ENCODE measurements at places on chromosomes 1 and 21.

- DNase-seq, result no peak
Observed at GRCh38 chr1:104056786-104057185, 307.1 kb downstream of the AMY1C start.

DNA sequence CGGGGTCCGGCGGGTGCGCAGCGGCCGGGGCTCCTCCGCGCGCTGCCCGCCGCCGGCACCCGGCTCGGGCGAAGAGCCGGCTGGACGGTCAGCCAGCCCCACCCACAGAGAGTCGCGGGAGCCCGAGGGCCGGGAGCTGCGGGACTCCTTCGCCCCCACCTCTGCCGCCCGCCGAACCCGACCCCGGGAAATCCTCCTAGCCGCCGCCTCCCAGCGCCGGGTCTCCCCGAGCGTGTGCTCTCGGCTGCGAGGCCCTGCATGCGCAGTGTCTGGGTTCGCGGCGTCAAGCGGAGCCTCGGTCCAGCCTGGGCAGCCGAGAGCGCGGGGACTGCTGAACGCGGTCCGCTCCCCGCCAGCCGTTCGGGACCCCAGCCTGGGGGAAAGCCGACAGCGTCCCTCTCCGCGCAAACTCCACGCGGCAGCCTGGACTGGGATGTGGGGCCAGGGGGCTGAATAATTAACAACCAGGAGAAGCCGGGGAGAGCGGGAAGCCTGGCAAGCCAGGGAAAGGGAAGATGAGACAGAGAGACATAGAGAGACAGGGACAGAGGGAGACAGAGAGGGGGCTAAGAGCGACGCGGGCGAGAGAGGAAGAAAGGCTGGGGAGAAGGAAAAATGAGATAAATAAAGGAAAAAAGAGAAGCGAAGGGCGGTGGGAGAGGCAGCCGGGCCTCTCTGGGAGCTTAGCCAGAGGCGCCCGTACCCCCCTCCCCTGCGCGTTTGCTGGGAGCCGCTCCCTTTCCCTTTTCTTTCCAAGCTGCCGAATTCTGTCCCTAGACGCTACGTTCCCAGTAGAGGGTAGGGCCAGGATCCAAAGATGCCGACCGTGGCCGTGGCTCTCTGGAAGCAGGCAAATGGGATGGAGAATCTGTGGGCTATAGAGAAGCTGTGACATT lies 64.2 kb downstream of the MEF2D start:
- no peak for DNase-seq

GRCh38 chr1:30385246-30385995 lies 338.0 kb downstream of the MATN1 start:
- no peak for DNase-seq

- DNase-seq, result no peak
Observed at GRCh38 chr1:20356850-20357459, 66.3 kb downstream of the VWA5B1 start.

DNA sequence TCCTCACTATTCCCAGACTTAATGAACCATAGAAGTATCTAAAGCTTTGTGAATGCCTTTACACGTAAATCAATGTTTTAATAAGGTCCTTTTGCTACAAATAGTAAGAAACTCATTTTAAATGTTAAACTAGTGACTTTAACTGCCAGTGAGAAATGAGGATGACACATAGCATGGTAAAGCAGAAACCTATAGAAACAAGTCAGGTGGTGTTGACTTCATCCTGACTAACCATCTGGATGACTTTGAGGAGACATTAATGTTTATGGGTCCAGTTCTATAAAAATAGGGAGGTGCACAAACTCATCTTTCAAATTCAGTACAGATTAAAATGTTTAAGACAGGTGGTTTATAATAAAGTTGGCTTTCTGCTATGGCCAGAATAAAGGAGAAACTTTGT lies 85.4 kb downstream of the COLGALT2 start:
- no peak for DNase-seq

DNA sequence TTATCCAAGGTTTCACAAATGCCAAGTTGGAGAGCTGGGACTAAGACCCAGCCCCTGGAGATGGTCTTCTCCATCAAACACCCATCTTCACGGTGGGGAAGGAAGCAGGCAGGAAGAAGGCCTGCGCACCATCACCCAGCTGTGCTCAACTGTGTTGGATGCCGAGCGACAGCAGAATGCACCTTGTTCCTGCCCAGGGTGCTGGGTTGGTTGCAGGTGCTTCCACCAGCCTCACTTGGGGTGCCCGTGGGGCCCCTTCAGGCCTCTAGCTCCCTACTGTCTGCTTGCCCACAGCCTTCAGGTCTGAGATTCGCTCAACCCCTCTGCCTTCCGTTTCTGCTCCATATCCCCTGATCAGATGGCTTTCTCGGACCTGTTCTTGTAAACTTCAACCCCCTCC lies 42.5 kb downstream of the OLFML2B start:
- DNase-seq, result no peak

- DNase-seq, result no peak
Observed at GRCh38 chr1:229131243-229132105, 139.4 kb upstream of the RAB4A start.

DNA sequence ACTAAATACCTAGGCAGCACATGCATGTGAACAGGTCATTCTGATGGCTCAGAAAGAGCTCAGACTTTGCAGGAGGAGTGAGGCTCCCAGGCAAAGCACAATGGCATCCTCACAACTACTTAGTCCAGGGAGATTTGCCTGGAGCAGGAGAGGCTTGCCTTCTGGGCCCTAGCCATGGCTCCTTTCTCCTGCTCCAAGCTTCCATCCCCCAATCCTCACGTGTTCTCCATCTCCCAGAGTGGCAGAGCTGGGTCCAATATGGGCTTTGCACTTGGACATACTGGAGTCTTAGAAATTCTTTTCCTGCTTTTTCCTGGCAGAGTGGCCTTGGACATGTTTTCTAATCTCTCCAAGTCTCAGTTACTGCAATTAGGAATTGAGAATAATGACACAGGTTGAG lies 15.8 kb downstream of the MYBPH start:
- DNase-seq, result peak; percentile 47

DNA sequence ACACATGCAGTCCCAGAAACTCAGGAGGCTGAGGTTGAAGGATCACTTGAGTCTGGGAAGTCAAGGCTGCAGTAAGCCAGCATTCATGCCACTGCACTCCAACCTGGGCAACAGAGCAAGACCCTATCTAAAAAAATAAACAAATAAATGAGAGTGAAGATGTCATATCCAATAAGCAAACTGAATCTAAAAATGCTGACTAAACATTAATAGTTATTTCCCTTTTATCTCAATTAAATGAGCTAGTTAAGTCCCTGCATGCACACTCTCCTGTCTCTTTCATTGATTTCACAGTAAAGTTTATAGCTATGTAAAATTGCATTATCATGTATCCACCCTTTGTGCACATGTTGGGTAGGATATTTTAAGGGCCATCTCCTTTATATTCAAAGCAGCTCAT lies 81.1 kb upstream of the L1TD1 start:
- DNase-seq, result no peak

DNA sequence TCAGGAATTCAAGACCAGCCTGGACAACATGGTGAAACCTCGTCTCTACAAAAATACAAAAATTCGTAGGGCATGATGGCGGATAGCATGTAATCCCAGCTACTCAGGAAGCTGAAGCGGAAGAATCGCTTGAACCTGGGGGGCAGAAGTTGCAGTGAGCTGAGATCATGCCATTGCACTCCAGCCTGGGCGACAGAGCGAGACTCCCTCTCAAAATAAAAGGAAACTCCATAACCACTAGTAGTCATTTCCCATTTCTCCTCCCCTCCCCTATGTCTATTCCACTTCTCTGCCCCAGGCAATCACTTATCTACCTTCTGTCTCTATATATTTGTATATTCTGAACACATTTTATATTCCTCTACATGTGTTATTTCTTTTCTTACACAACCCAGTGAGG lies 4.0 kb upstream of the CEP350 start:
- DNase-seq, result no peak

DNA sequence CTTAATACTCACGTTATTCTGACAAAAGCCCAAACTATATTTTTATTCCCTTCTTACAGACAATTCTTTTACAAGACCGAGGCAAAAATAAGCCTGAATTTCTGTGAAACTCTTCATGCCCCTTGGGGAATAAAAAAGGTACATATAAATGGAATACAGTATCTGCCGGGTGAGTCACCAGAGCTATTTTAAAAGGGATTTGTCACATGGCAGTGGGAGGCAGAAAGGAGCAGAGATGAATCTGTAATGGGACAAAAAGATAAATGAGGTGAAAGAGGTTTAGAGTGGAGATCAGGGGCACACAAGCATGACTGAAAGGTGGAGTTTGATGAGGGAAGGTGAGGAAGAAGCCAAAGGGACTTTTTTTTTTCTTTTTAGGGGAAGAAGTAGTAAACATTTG lies 8.8 kb downstream of the XCL1 start:
- peak; percentile 14 for DNase-seq

DNA sequence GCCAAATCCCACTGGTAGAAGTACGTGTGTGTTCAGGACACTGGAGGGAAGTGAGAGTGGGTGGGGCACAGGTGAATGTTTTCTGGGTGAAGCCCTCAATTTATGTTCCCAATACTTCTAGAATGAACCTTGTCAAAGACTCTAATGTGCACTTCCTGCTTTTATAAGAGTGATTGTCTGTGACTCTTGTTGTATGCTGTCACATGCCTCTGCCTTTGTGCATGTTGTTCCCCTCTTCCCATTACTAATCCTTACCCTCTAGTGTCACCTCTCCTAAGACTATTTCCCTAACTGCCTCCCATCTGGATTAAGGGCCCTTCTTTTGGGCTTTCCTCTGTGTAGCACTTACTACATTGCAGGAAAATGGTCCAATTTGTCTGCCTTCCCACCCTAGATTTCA lies 2.5 kb upstream of the LINGO4 start:
- DNase-seq, result no peak

GRCh38 chr1:92563457-92564216 lies 76.9 kb upstream of the GFI1 start:
- no peak for DNase-seq

- no peak for DNase-seq
Observed at GRCh38 chr1:10599194-10599861, 124.6 kb downstream of the PEX14 start.

- no peak for DNase-seq
Observed at GRCh38 chr21:45850181-45850580, 131.4 kb upstream of the COL6A1 start.

DNA sequence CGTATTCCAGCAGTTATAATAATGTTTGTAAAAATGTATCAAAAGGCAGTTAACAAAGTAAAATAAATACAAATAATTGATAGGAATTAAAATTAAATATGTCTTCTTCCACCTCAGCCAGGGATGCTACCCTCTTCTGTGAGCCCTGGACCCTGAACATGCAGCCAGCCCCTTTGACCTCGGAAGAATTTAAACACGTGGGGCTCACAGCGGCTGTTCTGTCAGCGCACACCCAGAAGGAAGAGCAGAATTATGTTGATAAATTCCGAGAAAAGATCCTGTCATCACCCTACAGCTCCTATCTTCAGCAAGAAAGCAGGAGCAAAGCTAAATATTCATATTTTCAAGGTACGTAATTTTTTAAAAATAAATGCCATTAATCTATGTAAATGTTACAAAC lies 26.5 kb downstream of the UTS2 start:
- no peak for DNase-seq

DNA sequence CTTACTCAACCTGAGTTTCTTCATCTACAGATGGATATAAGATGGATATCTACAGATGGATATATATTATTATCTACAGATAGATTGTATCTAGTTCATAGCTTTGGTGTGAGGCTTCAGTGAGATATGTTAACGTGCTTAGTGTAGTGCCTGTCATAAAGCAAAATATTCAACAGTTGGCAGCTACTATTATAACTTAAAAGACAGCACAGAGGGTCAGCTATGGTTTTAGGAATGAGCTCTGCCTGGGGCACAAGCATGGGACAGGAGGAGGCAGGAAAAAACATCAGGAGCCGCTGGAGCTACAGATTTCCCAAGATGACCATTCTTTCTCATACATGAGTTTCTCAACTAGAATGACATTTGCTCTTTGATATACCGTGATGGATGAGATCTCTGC lies 1.3 kb upstream of the CYB5R1 start:
- no peak for DNase-seq

- no peak for DNase-seq
Observed at GRCh38 chr1:234779160-234779538, 169.2 kb upstream of the IRF2BP2 start.

DNA sequence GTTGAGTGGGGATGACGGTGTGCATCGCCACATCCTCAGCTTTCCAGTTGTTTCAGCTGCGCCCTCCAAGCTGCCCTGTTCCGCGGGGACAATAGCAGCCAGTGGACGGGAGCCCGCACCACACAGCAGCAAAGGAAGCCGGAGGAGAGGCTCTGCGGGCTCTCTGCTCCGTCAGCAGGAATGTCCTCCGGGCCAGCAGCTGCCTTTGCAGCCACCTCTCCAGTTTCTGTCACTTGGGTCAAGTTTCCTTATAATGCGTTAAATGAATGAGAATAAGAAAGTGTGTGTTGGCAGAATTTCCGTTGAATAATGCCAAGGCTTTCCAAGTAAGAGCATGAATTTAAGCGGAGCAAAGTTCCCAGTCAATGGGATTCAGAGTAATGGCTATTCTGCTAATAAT lies 263.3 kb downstream of the KIF26B start:
- peak; percentile 20 for DNase-seq

- no peak for DNase-seq
Observed at GRCh38 chr1:164726235-164726634, 167.3 kb downstream of the PBX1 start.

- no peak for DNase-seq
Observed at GRCh38 chr1:3469849-3470649, 15.6 kb downstream of the ARHGEF16 start.

- DNase-seq, result peak; percentile 32
Observed at GRCh38 chr1:32454726-32455125, 10.1 kb upstream of the ZBTB8B start.

DNA sequence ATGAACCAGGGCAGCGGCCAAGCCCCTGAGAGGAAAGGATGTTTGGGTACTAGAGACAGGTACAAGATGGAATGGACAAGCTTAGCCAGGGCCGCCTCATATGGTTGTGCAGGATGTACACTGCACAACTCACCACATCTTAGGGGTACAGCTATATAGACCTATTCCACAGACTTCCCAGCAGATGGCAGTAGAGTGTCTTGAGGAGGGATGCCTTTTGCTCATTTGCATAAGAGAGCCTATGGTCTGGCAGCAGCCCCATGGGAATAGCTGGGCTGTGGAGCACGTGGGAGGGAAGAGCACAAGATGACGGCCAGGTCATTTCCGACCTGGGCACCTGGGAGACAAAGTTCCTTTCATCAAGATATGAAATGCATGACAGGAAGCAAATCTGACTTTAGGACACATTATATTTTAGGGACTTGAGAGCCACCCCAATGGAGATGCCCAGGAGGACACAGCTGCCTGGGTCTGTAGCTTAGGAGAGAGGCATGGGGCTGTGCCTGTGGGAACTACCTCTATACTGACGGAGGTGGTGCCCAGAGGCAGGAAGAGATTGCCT lies 215.5 kb downstream of the KCNJ6 start:
- DNase-seq, result peak; percentile 18

- DNase-seq, result no peak
Observed at GRCh38 chr1:84496498-84496897, 9.7 kb upstream of the SPATA1 start.

- no peak for DNase-seq
Observed at GRCh38 chr21:38631206-38631605, 132.9 kb upstream of the ERG start.

DNA sequence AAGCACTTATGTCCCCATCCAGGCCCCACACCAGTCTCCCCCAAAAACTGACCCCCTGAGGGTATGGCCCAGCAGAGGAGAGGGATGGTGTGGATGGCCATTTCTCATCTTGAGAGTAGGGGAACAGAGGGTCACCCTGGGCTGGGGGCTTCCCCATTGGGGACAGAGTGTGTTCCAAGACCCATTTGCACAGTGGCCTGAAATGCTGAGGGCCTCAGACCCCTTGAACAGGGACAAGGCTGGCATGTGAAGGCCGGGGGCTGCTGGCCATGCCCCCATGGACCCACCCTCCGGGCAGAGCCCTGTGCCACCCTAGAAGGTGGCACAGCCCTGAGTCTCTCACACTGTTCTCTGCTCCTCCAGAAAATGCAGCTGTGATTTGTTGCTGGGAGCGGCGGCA lies 8.0 kb downstream of the CTRC start:
- DNase-seq, result no peak
